MM.1S (cell line): ENCODE measurements at places on chromosomes 7 and 10.

DNA sequence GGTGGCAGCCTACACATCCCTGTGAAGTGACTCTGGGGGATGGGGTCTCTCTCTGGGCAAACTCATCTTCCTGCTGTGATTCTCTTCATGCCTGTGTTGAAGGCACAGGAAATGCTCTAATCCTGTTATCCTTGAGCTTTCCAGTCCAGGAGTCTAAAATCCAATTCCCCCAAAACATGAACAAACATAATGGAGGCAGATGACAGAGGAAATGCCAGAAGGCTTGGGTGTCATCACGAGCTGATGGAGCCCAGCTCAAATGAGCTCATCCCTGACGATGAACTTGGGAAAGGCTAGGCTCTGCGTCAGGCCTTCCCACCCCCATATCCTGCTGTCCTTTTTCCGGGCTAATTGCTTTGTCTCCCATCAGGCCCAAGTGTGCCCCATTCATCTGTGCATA, 165.9 kb upstream of the PODXL start:
- no peak for DNase-seq

DNA sequence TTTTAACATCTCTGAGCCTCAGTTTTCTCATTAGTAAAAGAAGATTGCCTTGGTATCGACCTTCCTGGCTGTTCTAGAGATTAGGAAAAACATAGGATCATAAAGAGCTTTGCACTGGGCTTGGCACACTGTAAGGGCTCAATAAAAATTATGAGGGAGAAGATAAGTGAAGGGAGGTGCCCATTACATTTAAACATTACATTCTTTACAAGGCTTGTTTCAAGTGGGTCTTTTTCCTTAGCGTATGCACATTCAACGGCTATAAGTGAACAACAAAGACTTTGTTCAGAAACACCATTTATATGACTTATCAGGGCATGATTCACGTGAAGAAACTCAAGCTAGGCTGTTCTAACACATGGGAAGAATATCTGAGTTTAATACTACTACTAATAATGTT, 351.9 kb upstream of the NPVF start:
- DNase-seq = no peak

GRCh38 chr10:114653926-114654325, 4.1 kb downstream of the ABLIM1 start:
- DNase-seq = no peak

GRCh38 chr7:115226410-115226809, 304.5 kb downstream of the MDFIC start:
- DNase-seq = no peak

GRCh38 chr7:103866919-103867318, 122.5 kb downstream of the RELN start:
- DNase-seq = no peak
